Activated naive CD4-positive, alpha-beta T cell (primary cell): ENCODE measurements at places on chromosomes 13 and 19.

- no peak for DNase-seq
Observed at GRCh38 chr13:26382366-26382765, 128.4 kb downstream of the CDK8 start.

DNA sequence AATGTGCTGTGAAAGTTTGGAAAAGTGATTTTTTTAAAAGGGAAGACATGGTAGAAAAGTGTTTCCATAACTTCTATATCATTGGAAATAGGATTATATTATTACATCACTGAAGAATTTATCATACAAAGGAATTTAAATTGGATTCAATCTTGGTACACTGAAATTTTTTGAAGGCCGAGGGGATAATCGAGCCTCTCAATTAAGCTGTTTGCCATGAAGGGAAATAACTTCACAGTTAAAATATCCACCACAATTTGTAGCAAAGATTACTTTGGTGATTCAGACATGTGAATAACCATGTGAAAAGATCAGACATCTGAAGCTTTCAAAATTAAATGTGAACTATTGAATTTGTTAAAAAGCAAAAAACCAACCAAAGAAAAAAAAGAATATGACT lies 215.3 kb downstream of the KLF5 start:
- DNase-seq, result no peak

- peak; percentile 86 for DNase-seq
Observed at GRCh38 chr19:12806242-12807081, at the start of gene RNASEH2A. RNASEH2A (plus strand) TSS chr19:12806584; CDS start chr19:12806674, 90 bp downstream.

- no peak for DNase-seq
Observed at GRCh38 chr13:28476919-28477708, 17.8 kb downstream of the FLT1 start.

GRCh38 chr19:43950834-43951645 lies at the start of gene ZNF221:
ZNF221 (plus strand) TSS chr19:43951228; CDS start chr19:43962727, 11,499 bp downstream.
- DNase-seq, result peak; percentile 9

- no peak for DNase-seq
Observed at GRCh38 chr19:801030-801860, 4.0 kb downstream of the PTBP1 start.

DNA sequence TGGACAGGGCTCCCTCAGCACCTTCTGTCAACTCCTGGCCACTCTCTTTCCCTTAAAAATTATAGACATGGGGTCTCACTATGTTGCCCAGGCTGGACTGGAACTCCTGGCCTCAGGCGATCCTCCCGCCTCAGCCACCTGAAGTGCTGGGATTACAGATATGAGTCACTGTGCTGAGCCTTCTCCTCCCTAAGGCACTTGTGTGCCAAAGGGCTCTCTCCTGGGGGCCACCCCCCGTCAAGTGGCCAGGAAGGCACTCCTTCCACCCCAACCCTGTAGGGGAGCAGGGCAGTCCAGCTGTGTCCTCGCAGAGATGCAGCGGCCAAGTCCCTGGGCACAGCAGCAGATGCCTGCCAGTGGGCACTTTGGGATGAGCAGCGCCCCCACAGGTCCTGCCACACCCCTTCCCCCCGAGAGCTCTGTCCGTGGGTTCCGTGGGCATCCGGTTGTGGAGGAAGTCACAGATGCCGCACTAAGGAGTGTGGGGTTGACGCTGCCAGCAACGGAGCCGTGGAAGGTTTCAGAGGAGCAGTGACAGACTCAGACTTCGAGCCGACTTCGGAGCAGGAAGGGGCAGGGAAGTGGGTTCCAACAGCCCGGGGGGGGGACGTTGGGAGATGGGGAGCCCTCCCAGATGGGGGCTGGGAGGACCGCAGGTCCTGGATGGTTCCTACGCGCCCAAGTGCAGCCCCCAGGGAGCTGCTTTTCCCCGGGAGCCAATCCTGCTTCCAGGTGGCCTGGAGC lies 3.3 kb upstream of the UQCR11 start:
- no peak for DNase-seq

- no peak for DNase-seq
Observed at GRCh38 chr13:58190577-58190976, 559.0 kb downstream of the PCDH17 start.

DNA sequence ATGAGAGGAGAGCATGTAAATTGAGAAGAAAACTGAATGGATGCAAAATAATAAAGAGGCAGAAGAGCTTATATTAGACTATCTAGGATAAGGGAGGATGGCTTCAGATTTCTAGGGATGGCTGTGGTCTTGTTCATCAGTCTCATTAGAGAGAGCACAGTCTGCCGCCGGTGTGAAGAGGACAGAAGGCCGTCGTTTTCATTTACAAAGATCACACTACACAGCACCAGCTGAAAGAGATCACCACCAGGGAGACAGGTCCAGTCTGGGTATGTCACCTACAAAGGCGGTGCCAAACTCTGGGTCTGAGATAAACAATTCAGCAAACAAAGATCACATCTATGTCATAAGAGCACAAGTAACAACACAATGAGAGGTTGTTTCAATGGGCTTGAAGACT lies 1222.3 kb upstream of the SLC10A2 start:
- no peak for DNase-seq

GRCh38 chr13:74398599-74398998 lies 264.4 kb upstream of the KLF12 start:
- DNase-seq, result no peak

GRCh38 chr13:23849670-23850069 lies 39.5 kb downstream of the MIPEP start:
- no peak for DNase-seq

DNA sequence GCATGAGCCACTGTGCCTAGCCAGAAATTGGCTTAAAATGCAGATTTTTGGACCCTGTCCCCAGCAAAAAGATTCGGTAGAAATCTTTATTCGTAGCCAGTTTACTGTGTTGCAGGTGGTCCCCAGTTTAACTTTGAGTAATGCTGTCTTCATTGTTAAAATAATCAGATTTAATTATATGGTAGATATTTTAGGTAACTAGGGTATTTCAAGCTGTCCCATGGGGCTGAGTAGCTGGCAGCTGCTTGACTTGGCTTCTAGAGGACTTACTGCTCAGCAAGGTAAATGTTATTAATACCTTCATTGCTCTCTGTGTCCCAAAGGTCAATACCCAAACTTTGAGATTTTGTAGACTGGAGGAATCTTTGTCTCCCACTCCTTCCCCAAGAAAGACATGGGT lies 21.1 kb downstream of the LSM14A start:
- DNase-seq, result no peak

DNA sequence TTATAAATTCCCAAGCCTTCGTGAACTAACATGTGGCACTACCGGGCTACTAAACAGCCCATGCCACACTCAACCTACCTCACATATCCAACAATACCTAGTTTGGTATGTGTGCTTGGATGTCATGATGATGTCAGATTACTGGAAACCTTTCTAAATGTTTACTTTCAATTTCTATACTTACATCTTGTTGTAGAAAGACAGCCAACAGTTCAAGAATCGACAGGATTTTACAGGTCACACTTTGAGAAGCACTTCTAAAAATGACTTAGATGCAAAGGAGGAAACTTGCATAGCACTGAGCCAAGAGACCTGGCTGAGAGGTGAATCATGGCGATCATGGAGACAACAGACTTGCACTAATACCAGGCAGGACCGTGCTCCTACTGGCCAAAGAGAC lies 209.9 kb downstream of the COL4A1 start:
- no peak for DNase-seq

- no peak for DNase-seq
Observed at GRCh38 chr13:112483299-112483698, 104.7 kb downstream of the TUBGCP3 start.

DNA sequence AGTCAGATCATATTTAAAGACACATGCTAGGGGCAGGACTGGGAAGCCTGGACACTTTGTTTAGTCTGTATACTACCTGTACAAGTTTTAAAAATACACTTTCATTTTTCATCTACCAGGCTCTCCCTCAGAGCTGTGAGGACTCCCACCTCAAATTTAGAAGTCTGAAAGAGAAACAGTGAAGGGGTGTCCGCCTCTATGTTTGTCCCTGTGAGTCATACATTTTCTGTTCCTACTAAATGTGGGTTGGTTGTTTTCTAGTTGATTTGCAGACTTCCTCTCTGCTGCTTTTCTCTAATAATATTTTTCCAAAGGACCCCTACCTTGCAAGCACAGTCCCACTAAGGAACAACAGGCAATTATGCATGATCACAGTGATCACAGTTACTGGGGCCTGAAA lies 110.5 kb downstream of the ENOX1 start:
- DNase-seq, result no peak

- DNase-seq, result no peak
Observed at GRCh38 chr19:50567052-50567841, 988 bp downstream of the LRRC4B start.

- DNase-seq, result peak; percentile 62
Observed at GRCh38 chr13:75635828-75636435, at the start of gene LMO7. LMO7 (plus strand) TSS chr13:75636330; CDS start chr13:75636658, 328 bp downstream.
